Activated naive CD4-positive, alpha-beta T cell treated with anti-CD3 and anti-CD28 coated beads for 36 hours (primary cell): ENCODE measurements at places on chromosomes 2 and 18. TPM values are rescaled to one million over a fixed set of nuclear protein-coding genes. Genes with fewer than 3 reads are reported as not detected.

DNA sequence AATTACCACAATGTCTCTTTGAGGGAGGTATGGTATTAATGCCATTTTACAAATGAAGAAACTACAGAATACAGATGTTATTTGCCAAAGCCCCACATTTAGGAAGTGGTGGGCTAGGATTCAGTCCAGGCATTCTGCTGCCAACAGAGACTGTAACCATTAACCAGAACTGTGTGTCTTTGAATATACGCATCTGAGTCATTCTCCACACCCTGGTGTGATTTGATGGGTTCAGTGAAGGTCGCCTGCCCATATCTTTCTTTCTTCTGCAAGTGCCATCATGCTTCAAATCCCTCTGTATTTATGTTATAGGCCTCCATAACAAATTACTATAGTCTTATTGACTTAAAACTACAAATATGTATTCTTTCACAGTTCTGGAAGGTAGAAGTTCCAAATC lies 479.0 kb upstream of the DCC start:
- DNase-seq: no peak

DNA sequence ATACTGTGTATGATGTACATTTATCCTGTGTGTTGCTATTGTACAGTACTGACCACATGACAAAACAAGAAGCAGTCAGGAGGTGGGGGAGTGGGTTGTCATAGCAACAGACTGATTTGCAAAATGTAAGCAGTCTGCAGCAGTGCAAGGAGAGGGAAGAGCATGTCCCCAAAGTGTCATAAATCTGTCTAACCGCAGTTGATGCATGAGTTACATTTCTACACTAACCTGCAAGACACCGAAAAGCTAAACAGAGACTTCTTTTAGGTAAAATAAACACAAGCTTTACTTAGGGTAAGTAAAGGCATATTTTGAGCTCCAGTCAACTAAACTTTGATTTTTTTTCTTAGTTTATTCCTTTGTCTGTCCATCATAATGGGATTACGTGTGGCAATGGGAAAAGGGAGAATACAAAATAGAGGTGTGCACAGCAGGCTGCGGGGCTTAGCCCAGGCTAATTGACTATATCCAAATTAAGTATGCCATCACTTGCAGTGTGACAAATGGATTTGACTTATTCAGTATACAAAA lies 134.5 kb downstream of the MEIS1 start:
- DNase-seq: no peak

- no peak for DNase-seq
Observed at GRCh38 chr18:63477968-63478367, 1.2 kb downstream of the SERPINB5 start.

DNA sequence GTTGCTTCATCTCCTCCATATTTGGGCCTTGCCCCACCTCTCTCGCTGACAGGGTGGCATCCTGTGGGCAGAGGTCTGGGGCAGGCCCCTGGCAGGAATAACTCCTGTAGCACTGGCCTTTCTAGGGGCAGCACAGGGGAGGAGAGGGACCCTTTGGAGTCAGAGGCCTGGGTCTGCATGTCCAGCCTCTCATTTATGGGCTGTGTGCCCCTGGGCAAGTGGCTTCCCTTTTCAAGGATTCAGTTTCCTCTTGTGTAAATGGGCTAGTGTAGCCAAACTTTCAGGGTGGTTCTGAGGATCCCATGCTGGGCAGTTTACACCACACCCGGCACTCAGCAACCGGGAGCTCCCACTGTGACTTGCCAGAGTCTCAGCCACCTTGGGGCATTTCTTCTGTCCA lies 23.4 kb downstream of the ADRA2B start:
- no peak for DNase-seq

DNA sequence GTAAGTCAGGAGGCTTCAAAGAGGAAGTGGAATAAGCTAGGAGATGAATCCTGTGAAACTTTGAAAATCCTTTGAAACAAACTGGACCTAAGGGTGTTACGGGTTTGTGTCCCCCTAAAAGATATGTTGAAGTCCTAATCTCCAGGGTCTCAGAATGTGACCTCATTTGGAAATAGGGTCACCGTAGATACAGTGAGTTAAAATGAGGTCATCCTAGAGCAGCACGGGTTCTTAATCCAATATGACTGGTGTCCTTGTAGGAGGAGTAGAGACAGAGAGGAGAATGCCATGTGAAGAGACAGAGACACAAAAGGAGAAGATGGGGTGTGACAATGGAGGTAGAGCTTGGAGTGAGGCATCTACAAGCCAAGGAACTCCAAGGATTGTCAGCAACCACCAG lies 26.9 kb upstream of the NEB start:
- DNase-seq: no peak

- DNase-seq: no peak
Observed at GRCh38 chr2:112814278-112814677, 22.3 kb downstream of the IL1B start.

- peak; percentile 52 for DNase-seq
Observed at GRCh38 chr2:151766437-151767153, 32.3 kb upstream of the NEB start.

DNA sequence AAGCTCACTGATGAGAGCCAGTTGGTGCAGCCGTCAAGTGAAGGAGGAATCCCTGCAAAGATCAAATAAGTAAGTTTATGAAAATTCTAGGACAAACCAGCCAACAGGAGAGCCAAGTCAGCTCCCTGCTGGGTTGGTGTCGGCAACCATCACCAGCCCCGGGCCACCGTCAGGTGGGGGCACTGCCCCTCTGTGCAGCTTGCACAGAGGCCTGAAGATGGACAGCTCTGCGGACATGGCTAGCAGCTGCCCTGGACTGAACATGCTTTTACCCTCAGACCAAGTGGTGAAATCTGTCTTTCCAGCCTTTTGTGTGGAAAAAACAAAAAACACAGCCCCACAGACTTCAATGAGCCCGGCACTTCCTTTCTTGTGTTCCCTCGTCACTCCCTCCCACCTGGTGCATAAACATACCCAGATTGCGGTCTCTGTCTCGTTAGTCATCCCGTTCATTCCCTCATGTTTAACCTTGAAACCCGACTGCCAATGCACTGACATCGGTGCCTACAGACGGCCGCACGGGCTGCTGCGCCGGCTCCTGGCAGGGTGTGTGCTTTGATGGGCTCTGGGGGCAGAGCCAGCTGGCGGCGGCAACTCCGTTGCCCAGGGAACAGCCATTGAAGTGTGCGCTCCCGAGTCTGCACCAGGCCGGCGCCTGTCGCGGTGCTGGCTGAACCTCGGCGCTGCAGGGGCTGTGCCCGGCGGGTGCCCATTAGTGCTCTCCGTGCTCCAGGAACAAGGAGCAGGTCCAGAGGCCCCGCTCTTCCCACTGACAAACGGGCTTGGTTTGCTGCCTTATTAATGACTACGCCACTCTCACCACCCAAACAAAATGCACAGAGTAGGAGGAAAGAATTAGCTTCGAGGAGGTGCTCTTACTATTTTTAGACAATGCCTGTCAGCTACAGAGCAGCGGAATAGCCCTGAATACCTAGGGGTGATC lies 95.3 kb downstream of the EIPR1 start:
- no peak for DNase-seq

DNA sequence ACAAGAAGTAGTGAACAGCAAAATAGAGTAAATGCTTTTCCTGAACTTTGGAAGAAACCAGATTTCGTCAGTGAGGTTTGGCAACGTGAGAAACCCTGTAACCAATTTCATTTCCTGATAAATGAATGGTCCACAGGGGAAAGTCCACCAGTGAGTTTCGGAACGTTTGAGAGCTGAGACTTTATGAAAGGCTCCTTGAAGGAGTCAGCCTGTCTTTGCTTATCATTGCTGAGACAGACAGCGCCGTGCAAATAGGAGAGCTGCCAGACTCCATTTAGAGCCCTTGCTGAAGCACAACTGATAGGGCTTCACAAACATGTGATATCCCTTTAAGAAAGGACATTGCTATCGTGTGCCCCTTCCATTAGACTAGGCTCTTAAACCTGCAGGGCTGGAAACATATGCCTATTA lies 121.8 kb upstream of the SMAD7 start:
- no peak for DNase-seq

DNA sequence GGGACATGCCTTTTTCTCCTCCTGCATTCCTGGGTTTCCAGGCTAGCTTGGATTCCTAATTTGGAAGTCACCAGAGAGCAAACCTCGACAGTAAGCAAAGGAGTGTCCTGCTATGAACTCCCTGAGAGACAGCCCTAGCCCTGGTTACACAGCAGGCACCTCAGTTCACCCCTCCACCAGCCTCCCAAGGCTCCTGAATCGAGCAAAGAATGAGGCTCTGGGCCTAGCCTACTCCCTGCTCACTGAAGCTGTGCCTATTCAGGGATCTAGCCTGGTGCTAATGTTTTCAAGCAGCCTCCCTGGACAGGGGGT lies 66.7 kb upstream of the RMDN2 start:
- DNase-seq: no peak

- no peak for DNase-seq
Observed at GRCh38 chr2:101710036-101710435, 12.5 kb downstream of the MAP4K4 start.

GRCh38 chr18:11110509-11110908 lies 38.9 kb downstream of the PIEZO2 start:
- no peak for DNase-seq

- peak; percentile 61 for DNase-seq
Observed at GRCh38 chr2:173264603-173265366, 89.9 kb upstream of the CDCA7 start.

DNA sequence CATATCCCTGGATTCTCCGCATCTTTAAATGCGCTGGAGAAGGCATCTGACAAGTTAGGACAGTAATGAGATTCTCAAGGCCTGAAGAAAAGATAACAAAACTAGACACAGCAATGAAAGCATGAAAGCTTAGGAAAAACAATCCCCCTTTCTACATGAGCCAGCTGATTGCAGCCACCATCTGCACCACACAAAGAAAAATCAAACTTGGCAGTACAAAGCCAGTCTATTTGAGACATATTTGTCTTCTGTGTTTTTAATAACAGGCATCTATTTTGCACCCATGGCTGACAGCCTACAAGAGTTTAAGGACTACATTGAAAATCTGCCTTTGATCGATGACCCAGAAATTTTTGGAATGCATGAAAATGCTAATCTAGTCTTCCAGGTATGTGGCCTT lies 83.6 kb downstream of the TRABD2A start:
- DNase-seq: no peak

GRCh38 chr18:36697905-36698304 lies 130.9 kb downstream of the TPGS2 start:
- no peak for DNase-seq

Gene HOXD3
- total RNA-seq: not detected

Gene UGT1A7
- total RNA-seq: not detected

Gene SGPP2
- total RNA-seq: 7.0 TPM

Gene GPBAR1
- total RNA-seq: 0.10 TPM

Gene ATIC
- total RNA-seq: 305 TPM

Gene TMEM163
- not detected for total RNA-seq
